ENCODE measurements at places on chromosomes 11 and 22.

GRCh38 chr11:80559942-80560341 is 1119.1 kb upstream of the TENM4 start:
- DNase-seq, result no peak

- no peak for DNase-seq
Measured at GRCh38 chr11:62644220-62644619, 2.2 kb downstream of the GANAB start.

- DNase-seq, result no peak
Measured at GRCh38 chr11:17478070-17478469, 1.4 kb upstream of the ABCC8 start.

DNA sequence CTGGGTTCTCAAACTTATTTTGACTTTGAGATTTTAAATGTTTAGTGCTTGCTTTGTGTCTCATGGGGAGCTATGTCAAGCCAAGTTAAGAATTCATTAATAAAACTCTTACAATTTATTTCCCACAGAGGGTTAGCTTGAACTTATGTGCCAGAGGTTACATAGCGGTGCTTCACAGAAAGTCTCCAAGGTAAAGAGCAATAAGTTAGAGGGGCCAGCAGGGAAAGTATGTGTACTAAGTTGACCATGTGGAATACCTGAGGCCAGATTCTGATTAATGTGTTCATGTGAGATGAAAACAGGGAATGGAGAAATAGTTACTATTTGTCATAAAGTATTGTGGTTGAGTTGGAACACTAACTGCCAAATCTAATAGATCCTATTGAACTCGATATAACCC is 149.3 kb downstream of the TMEM135 start:
- no peak for DNase-seq

- peak; percentile 28 for DNase-seq
Measured at GRCh38 chr11:2927851-2928604, 1.2 kb downstream of the PHLDA2 start.

GRCh38 chr11:1717745-1718144 is 20.8 kb downstream of the KRTAP5-6 start:
- DNase-seq, result no peak

DNA sequence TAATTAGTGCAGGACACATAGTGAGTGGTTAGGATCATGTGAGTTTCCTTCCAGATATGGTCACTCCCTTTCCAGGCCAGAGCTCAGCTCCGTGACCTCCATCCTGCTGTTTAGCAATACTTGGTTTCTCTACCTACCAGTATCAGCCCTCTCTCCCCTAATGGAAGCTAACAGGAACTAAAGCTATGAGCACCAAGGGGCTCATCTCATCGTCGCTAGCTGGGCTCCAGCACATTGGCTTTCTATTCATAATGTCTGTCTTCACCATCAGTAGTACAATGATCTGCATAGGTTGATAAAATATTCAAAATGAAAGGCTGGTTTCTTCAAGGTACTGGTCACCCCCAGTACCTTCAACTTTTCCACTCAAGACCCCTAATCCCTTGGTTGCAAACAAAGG is 2.4 kb upstream of the GALNT18 start:
- no peak for DNase-seq

- DNase-seq, result no peak
Measured at GRCh38 chr22:33350491-33350890, 292.3 kb upstream of the SYN3 start.

- peak; percentile 3 for DNase-seq
Measured at GRCh38 chr11:14764579-14765527, 121.2 kb downstream of the PDE3B start.

DNA sequence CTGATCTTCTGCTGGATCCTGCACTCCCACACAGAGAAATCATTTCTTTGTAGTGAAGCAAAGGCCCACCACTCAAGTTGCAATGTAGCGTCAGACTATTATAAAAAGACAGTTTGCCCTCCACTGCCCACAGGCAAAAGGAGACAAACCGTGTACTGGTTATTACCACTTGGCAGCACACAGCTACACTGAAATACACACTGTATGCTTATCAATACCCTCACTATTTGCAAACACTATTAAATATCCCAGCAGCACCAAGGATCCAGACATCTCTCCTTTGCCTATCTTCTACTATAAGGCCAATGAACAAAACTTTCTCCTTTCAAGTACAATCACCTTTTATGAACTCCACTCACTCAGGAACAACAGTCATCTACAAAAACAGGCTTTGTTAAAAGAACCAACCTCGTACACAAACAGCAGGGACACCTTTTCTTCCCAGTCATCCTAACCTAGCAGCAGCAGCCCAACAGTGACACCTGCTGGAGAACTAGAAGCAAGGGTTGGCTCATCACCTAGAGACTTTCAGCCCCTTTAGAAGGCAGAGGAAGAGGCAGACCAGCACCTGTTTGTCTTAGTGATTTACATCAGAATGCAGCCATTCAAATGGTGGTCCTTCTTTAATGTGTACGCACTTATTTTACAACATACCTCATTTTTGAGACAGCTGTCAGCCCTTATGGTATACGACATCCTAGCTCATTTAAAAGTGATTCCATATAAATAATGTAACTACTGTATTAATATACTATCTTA is 56.1 kb downstream of the AMBRA1 start:
- peak; percentile 78 for DNase-seq

DNA sequence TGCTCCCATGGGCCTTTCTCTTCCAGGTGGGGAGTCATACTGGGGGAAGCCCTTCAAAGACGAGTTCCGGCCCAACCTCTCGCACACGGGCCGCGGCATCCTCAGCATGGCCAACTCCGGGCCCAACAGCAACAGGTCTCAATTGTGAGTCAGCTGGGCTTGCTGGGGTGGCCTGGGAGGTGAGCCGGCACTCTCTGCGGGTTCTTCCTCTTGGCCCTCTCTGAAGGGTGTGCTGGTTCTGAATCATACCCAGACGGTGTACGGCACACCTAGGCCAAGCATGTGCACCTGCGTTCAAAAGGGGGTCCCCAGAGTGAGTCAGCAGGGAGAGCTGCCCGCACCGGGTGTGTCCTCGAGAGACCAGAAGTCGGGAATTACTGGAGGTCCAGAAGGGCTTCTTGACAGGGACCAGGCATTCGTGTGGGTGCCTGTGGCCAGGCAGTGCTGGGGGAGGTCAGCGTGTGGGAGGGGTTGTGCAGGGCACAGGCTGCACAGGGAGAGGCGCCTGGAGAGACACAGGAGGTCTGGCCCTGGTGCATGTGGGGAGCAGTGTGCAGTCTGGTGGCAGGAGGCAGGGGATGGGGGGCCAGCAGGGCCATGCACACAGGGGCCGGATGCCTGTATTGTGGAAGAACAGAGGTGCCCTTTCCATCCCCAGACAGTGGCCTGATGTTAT is 23.0 kb downstream of the PPIL2 start:
- DNase-seq, result no peak

DNA sequence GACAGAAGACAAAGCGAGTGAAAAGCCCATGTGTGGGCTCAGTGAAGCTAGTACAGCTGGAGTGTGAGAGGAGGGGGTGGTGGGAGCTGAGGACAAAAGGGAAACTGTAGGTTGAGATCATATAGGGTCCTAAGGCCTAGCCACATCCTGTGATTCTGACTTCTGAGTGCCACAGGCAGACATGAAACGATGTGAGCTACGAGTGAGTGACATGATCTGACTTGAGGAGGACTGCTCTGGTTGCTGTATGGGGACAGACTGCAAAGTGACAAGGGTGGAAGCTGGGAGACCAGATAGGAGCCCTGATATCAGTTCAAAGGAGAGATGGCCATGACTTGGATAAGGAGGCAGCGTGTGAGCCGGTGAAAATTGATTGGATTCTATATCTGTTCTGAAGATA is 85.4 kb downstream of the MICAL2 start:
- DNase-seq, result no peak

- DNase-seq, result no peak
Measured at GRCh38 chr11:128304666-128305485, 282.5 kb downstream of the ETS1 start.

GRCh38 chr11:9535189-9535781 is 38.2 kb upstream of the WEE1 start:
- peak; percentile 48 for DNase-seq

DNA sequence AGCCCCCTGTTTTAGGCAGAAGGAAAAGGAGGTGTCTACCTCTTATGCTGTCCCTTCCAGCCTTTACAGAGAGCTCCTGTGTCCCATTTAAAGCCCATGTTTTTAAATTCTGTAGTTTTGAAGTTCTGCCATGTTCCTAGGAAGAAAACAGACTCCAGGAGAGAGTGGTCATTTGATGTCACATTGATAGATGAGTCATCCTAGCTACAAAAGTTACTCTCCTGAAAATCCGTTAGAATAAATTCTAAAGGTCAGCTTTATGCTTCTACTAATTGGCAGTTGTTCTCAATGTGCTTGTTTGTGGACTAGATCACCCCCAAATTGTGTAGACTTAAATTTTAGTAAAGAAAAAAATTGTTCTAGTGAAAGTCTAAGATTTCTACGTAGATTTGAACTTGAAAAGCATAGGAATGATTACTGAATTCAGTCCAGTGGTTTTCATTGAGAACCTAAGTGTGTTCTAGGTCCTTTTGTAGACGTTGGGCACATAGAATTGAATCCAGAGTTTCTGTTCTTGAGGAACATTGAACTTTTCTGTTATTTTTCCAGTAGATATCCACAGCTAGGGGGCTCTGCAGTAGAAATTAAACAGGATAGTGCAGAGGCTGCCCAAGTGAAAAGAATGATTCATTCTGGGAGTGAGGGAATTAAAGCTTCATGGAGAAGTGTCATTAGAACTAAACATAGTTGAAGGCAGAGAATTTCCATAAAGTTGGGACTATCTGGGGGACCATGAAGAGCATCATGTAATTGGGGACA is 140.6 kb upstream of the RASSF10 start:
- peak; percentile 27 for DNase-seq

DNA sequence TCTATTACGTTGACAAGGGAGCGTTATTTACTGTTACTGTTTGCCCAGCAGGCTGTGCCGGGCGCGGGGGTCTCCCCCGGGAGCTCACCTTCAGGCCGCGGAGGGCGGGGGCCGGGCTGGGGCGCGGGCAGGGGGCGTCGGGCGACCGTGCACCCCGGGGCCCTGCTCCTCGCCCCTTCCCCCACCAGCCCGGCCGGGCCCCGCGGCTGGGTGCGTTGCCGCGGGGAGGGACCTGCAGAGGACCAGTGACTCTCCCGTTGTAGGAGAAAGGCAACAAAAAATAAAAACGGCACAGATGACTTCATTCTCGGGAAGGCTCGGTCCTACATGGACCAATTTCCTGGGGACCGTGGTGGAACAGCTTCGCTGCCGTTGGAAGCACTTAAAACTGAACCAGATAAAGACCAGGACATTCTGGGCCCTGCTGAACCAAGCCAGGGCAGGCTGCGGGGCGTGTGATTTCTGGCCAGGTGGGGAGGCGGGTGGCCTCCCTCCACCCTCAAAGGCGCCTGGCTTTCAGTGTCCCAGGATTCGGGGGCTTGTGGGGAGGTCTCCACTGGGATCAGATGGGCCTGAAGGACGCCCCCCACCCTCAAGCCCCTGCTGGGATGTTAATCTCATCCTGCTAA is 57.4 kb downstream of the IGLL1 start:
- no peak for DNase-seq

DNA sequence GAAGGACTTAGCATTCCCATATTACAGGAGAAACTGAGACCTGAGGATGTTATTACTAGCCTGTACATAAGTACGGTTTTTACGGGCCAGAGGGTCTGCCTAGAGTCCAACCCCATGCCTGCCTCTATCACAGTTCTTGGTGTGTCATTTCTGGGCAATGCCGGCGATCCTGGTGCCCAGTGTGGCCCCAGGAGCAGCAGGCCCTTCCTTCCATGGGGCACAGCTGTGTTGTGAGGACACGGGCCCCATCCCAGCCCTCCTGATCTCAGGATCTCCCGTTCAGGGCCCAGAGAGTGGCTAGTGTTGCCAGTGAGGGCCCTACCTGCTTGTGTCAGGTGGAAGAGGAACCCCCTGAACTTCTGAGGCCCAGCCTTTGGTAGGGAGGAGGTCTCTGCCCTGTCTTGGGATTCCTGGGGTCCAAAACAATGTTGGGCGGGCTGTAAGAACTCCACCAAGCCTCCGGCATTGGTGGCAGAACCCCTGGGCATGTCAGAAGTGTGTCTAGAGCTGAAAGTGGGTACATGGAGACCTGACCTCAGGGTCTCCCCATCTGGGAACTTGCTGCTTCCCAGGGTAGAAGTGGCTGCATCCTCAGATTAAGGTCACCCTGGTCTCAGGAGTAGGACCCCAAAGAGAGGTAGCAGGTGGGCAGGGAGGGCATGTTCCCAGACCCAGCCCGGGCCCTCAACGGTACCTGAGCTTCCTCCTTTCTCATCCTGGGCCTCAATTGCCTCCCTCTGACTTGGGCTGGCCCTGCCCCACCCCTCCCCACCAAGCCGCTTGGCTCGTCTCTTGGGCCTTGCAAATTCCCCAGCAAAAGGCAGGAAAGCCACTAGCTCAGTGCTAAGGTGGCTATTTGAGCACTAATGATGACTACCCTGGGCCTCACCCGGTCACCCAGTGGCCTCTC is 74.6 kb upstream of the KCNQ1OT1 start:
- DNase-seq, result no peak

DNA sequence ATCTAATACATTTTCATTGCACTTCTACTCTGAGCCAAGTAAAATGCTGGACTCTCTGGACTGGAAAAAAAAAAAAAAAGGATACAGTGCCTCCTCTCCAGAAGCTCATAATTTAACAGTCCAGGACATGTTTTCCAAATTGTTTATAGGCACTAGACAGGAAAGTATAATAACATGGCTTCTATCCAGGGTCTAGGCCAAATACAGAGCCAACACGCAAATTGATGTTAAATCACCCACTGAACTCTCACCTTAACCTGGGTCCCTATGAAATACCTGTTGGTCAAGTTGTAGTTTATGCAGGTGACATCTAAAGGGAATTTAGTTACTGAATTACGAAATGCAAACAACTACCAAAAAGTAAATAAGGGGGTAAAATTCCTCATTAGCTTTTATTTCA is 428.7 kb upstream of the LUZP2 start:
- no peak for DNase-seq

DNA sequence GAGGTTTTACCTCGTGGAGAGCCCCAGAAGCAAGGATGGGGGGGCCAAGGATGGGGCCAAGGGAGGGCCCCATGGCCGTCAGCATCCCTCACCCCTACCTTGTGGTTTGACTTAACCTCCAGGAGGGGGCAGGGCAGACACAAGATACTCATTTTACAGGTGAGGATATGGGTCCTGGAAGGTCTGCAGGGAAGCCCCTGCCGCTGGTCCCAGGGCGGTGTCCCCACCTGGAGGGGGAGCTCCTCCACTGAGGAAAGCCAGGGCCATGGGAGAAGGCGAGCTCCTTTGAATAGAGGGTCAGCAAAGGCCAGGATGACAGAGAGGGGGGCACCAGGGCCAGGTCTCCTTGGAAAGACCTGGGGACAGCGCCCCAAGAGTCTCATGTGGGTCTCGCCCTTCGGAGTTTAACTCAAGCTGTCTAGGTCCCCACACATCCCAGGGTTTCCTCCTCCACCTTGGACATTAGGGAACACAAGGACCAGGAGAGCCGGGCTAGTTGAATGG is 5.9 kb upstream of the ADORA2A start:
- no peak for DNase-seq

- peak; percentile 95 for DNase-seq
Measured at GRCh38 chr11:64240435-64241240, at the start of gene FKBP2. Gene FKBP2 (plus strand): TSS chr11:64241095. CDS start chr11:64242388, 1,293 bp downstream.
